HepG2 (cell line): ENCODE measurements at places on chromosomes 2 and 18.

DNA sequence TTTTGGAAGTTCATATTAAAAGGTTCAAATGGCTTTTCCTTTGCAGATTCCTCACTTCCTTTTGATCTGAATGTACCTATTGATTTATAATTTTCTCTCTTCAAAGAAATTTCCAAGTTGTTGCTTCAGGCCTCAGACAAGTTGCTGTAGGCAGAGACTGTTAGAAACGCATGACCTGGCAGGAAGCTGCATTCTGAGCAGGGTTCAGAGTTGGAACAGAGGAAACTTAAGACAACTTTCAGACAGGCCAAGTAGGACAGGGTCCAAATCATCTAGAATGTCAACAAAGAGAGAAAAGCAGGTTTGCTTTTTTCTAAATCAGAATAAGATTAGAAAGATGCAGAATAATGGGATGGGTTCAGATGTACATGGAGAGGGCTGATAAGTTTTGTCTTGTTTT is 416.3 kb downstream of the LRP1B start:
- no peak for DNase-seq

GRCh38 chr2:189210250-189211087 is 30.9 kb upstream of the COL5A2 start:
- DNase-seq = no peak

GRCh38 chr2:111704246-111704645 is 179.7 kb downstream of the ANAPC1 start:
- peak; percentile 28 for DNase-seq

DNA sequence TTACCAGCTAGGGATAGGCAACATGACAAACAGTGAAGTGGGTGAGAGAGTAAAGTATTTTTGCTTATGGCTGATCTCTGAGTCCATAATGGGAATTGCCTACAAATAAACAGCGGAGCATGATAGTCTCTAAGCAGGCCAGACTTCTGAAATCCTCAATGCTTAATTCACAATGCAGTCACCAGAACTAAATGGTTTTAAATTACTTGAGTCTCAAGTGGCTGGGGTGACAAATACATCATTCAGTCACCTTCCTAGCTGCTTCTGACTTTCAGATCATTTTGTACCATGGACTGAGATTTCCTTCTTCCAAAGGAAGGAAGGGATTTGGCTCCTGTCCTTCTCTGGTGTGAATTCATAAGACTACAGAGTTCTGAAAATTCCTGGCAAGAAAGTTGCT is 82.8 kb upstream of the RMP24 start:
- DNase-seq = no peak

- DNase-seq = no peak
These were observed 49.7 kb downstream of the RIF1 start for GRCh38 chr2:151459358-151459757.

DNA sequence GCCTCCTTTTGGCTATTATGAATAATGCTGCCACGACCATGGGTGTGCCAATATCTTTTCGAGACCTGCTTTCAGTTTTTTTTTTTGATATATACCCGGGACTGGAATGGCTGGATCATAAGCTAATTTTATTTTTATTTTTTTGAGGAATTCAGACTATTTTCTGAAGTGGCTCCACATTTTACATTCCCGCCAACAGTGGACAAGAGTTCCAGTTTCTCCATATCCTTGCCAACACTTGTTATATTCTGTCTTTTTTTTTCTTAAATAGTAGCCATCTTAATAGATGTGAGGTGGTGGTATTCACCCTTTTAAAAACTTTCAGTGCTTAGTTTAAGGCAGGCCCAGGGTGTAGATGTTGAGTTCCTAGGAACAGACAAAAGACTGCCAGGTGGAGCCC is 11.8 kb downstream of the LPIN1 start:
- DNase-seq = no peak

GRCh38 chr2:233847248-233847898 is 7.0 kb downstream of the HJURP start:
- no peak for DNase-seq

- peak; percentile 25 for DNase-seq
These were observed 927.0 kb upstream of the CRIM1 start for GRCh38 chr2:35428548-35428947.

- no peak for DNase-seq
These were observed 30.0 kb downstream of the NGEF start for GRCh38 chr2:232982926-232983668.

DNA sequence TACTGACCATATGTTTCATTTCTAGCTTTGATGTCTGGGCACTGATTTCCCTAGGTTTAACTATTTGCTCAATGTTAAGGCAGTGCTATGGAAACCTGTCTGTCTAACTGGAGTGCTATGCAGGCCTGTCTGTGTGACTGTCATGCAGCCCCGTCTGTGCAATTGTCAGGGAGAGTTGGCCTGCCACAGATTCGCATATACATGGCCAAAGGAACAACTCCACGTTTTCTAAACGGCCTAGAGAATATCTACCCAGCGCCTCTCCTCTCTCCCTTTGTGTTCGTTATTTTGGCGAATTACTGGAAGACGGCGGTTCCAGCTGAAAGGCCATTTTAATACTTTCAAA is 59.6 kb upstream of the PSME4 start:
- peak; percentile 36 for DNase-seq

GRCh38 chr2:105390454-105390853 is 8.4 kb downstream of the FHL2 start:
- no peak for DNase-seq

GRCh38 chr18:36650266-36650665 is 178.5 kb downstream of the TPGS2 start:
- no peak for DNase-seq

DNA sequence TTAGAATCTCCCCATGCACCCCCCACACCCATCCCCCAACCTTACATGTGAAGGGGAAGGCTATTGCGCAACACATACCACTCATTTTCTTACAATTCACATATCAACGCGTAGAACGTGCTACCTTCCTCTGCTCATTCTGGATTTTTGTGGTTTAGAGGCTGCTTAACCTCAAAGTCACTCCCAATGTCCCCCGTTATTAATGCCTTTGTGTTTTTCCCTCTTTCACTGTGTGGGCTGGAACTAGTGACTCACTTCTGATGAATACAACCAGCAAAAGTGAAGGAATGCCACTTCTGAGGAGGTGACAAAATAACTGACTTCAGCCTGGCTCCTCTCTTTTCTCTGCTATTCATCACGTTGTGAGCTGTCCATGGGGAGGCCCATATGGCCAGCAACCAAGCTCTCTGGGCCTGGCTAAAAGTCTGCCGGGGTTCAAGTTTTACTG is 342.5 kb upstream of the NXPH2 start:
- DNase-seq = no peak

DNA sequence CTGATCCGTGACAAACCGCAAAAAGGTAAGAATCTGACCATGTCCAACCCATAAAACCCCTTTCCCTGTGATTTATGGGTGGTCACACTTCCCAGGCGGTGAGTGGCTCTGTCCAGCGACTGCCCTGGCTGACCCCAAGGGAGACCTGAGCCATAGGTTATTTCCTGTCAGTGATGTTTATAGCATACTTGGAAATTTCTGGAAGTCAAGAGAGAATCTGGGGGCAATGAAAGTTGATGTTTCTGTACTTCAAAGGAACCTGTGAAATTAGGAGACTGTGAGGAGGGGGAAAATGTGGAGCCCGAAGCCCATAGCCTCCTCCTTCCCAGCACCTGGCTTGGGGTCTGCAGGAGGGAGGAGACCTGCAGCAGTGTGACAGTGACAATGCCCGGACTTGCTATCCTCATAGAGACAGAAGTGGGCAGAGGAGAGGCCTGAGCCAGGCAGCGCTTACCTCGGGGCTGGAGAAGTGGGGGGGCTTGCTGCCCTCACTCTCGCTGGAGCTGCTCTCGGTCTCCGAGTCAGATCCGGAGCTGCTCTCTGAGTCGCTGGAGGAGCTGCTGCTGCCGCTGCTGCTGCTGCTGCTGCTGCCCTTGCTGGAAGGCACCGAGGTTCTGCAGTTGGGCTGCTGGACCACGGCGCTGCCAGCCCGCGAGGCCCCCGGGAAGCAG is 111.3 kb upstream of the REV1 start:
- no peak for DNase-seq

GRCh38 chr2:229539628-229540027 is 174.7 kb downstream of the DNER start:
- no peak for DNase-seq
